GM06990 (cell line): ENCODE measurements at places on chromosomes 1 and 21.

- no peak for DNase-seq
Observed at GRCh38 chr1:219938706-219939105, 10.3 kb upstream of the SLC30A10 start.

DNA sequence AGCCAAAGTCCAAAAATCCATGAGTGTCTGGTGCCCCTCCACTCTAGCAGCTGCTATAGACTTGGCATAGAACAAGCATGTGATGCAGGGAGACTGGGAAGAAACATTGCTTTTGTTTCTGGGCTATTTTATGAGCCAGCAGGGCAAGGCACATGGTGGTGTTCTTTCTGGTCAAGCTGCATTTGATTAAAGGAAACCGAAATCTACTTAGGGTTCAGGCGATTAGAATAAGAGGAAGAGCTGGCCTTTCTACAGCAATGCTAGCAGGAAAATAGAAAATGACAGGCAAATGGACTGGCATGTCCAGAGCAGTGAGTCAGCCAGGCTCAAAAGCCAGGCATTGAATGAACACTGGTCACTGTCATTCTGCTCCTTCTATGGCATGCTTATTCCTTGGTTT is 28.5 kb upstream of the ARHGAP29 start:
- DNase-seq = no peak

- DNase-seq = peak; percentile 85
Observed at GRCh38 chr1:100249537-100250257, at the start of gene DBT. DBT (minus strand) TSS chr1:100249834; CDS start chr1:100249820, 14 bp downstream.

- DNase-seq = no peak
Observed at GRCh38 chr1:48356901-48357300, 115.1 kb downstream of the SPATA6 start.

- DNase-seq = no peak
Observed at GRCh38 chr1:66271904-66272254, 262.1 kb upstream of the SGIP1 start.

- no peak for DNase-seq
Observed at GRCh38 chr21:19864476-19864875, 1133.7 kb upstream of the NCAM2 start.

DNA sequence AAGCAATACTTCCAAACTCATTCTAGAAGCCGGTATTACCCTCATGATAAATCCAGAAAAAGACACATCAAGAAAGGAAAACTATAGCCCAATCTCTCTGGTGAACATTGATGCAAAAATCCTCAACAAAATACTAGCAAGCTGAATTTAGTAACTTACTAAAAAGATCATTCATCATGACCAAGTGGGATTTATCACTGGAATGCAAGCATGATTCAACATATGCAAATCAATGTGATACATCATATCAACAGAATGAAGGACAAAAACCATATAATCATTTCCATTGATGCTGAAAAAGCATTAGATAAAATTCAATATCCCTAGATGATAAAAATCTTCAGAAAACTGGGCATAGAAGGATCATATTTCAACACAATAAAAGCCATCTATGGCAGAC is 402.9 kb downstream of the TGFB2 start:
- no peak for DNase-seq
